ENCODE measurements at places on chromosomes 2 and 18.

DNA sequence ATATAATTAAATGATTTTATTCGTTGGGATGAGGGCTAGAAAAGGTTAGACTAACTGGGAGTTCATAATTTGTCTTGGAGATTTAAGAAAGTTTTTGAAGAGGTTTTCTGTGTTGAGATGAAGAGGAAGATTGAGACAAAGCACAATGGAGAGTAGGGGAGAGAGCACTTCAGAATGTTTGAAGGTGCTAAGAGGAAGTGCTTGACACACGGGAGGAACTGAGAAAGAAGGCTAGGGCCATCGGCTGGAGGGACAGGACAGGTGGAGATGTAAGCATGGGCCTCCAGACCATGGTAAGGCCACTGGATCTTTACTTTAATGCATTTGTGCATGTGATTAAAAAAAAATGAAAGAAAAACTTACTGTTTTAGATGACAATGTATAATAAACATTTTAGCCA, 31.5 kb downstream of the GREB1L start:
- no peak for DNase-seq

GRCh38 chr2:134282629-134283400, 28.9 kb downstream of the MGAT5 start:
- DNase-seq, result no peak

GRCh38 chr18:76476665-76477561, 18.1 kb downstream of the ZNF516 start:
- DNase-seq, result no peak

DNA sequence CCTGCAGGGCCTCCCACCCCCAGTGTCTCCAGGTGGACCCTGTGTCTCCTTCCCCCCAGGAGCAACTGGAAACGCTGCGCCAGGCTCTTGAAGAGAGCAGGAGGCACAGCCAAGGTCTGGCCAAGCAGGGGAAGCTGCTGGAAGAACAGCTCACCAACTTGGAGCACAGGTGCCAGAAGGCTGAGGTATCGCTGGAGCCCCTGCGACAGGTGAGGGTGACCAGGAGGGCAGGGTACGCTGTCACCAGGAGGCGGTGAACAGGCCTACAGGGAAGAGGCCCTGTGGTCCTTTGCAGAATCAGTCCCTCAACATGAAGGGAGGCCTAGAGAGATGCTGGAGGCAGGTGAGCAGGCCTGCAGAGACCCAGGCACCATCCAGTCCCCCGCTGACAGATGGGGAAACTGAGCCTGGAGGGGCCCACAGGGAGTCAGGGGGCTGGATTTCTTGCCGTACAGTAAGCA, 15.6 kb upstream of the SNED1 start:
- no peak for DNase-seq

- no peak for DNase-seq
Observed at GRCh38 chr2:212970132-212970531, 181.3 kb downstream of the IKZF2 start.

DNA sequence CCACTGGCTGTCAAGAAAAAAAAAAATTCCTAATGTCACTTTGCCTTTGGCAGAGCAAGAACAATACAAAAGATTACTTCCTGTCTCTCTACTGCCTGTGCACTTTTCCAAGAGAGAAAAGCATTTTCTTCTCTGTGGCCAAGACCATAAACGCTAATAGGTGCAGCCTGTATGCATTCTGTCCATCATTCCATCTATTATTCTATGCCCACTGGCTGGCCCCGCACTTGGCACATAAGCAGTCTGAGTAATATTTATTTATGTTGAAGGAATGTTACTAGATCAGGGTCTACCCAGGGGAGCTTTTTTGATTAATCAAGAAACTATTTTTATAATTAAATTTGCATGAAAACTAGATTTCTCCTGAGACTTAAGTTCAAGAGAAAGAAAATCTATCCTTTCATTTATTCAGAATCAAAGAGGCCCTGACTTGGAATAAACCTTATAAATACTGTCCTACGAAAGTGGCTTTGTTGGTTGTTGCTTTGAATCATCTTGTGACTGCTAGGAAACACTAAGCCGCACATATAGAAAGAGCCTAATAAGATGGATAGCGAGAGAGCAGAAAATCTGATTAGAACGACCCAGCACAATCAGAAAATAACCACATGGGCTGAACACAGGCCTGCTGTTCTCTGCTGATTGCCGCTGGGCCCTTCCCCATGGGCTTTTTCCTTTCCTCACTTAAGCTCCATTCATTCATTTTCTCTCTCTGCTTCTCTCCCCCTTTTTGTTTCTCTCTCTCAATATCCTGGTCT, 59.4 kb downstream of the MMADHC start:
- no peak for DNase-seq

- DNase-seq, result no peak
Observed at GRCh38 chr2:56456791-56457190, 273.0 kb downstream of the CCDC85A start.

DNA sequence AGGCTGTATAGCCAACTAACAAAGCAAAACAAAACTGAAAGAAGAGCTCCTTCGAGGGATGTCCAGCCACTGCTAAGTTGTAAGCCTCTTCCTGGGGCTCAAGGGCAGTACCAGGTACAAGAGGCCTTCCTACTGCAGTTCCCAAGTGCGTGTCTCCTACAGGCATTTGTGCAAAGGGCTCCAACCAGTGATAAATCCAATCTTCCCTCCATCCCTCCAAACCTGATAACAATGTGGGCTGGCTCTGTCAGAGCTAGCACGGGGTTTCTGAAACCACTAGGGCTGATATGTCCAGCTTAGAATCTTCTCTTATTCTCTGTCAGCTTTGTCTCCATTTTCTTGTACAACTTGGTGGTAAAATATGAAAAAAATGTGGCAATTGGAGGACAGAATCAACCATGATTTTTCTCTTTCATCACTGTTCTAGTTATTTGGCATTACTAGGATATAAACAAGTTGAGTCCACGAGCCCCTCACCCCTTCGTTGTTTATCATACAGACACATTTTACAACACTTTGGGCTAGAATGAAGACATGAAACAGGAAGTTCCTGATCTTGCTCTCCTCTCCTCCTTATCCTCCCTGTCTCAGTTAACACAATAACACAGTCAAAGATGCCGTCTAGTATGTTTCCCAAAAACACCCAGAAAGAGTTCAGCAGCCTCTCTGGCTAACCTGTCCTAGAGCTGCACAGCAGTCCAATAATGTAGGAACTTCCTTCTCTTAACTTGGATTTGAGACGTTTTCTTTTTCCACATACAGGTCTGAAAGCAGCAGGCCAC, 35.4 kb upstream of the WIPF1 start:
- DNase-seq, result no peak

- no peak for DNase-seq
Observed at GRCh38 chr2:237200462-237200861, 114.8 kb downstream of the COPS8 start.

- DNase-seq, result no peak
Observed at GRCh38 chr2:239690651-239691631, 290.1 kb upstream of the HDAC4 start.

Measured in T1000 (cell line).